ENCODE measurements at places on chromosomes 5 and 9.

GRCh38 chr9:18666986-18667772, 193.2 kb downstream of the ADAMTSL1 start:
- no peak for DNase-seq

DNA sequence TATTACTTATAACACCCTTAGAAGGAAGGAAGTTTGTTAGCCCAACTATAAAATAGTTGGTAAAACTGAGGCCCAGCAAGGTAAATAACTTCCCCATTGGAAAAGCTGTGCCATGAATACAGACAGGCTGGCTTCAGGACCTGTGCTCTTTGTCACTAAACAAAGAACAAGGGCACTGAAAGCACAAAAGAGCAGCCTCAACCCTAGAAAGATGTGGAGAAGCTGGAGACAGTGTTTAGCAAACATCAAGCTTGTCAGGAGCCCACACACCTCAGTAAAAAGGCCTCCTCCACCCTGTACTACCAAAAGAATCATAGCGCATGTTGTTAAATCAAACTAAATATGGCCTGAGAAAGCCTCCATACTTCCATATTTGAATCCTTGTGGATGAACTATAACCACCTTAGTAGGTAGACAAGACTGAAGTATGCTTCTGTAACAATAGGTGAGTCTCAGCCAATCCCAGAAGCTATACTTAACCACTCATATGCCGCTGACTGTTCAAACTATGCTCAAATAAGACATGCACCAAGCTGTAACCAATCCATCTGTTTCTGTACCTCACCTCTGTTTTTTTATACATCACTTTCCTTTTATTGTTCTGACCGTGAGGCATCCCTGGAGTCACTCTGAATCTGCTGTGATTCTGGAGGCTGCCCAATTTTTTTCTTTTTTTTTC, 18.4 kb upstream of the SCGB3A2 start:
- no peak for DNase-seq

- no peak for DNase-seq
Measured at GRCh38 chr5:3349704-3350565, 245.7 kb upstream of the IRX1 start.

DNA sequence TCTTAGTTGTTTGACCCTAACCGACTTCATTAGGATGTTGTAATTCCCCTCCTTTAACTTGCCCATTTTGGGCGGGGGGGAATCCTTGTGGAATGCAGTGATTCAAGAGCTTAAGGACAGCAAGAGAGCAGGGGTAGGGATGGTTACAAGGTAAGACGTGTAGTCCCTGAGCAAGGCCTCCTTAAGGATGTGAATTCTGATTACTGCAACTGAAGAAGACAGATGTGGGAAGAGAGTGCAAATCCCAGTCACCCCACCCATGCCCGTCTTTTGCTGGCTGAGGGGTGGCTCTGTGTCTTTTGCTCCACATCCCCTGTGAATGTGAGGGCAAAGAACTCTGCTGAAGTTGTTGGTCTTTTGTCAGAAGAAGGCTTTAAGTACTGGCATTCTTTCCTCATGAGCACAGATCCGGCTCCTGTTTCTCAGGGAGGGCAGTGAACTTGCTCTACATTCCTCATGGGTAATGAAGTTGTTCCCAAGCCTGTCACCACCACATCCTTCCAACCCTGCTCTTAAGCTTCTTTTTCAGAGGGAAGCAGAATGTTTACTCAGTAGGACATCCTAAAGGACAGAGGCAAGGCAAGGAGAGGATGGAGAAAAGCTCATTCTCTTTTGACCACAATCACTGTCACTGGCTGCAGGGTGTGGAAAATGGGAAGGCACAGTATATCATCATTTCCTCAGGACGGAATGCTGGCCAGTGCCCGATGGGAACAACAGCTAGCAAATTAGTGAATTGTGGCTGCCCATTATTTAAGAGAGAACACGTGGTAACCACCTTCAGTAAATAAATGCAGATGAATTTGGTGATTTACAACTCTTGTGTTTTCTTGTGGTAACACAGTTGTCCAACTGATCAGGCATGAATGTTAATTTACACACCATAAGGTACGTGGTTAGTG, 61.5 kb downstream of the RAI14 start:
- no peak for DNase-seq

DNA sequence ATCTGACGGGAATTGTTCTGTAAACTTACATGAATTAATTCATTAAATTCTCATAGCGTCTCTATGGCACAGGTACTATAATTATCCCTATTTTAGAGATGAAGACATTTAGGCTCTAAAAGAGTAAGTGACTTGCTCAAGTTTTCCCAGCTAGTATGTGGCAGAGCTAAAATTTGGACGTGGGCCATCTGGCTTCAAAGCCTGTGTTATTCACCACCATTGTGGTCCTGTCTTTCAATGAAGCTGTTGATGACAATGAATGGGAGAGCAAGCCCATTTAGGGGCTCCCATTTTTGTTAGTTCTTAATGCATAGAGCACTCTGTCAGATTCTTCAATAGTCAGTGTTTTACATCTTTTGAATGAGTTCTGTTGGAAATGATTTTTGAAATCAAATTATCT, 236.0 kb upstream of the CD180 start:
- no peak for DNase-seq

GRCh38 chr9:121220996-121221663, 19.5 kb upstream of the RAB14 start:
- no peak for DNase-seq

GRCh38 chr5:149941795-149942194, 2.8 kb downstream of the PDE6A start:
- no peak for DNase-seq

DNA sequence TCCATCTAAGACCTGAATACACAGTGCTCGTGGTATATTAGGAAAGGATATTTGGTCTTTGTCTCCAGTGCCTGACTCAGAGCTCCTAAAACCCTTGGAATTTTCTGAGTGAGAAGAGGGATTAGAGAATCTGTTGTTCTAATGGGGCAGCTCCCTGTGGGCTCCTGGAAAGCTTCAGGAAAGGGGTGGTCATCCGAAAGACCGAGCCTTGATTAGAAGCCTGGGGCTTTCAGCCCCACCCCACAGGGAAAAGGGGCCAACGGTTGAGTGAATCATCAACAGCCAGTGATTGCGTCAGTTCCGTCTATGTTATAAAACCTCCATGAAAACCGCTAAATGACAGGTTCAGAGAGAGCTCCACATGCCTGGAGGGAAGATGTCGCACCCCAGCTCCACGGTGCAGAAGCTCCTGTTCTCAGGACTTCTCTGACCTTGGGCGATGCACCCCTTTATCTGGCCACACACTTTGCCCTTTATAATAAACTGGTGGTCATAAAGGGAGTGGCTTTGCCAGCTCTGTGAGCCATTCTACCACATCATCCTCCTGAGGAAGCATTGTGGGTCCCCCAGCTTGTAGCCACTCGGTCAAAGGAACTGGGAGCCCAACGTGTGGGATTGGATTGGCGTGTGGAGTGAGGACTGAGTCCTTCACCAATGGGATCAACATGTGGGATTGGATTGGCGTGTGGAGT, 71.0 kb upstream of the ICE1 start:
- no peak for DNase-seq

- no peak for DNase-seq
Measured at GRCh38 chr5:52743012-52743411, 44.7 kb upstream of the ITGA1 start.

GRCh38 chr5:113273948-113274347, 160.8 kb downstream of the TSSK1B start:
- DNase-seq, result no peak

GRCh38 chr5:132235340-132235739, 7.7 kb upstream of the P4HA2 start:
- no peak for DNase-seq

- no peak for DNase-seq
Measured at GRCh38 chr9:106421772-106422171, 441.2 kb upstream of the ZNF462 start.

DNA sequence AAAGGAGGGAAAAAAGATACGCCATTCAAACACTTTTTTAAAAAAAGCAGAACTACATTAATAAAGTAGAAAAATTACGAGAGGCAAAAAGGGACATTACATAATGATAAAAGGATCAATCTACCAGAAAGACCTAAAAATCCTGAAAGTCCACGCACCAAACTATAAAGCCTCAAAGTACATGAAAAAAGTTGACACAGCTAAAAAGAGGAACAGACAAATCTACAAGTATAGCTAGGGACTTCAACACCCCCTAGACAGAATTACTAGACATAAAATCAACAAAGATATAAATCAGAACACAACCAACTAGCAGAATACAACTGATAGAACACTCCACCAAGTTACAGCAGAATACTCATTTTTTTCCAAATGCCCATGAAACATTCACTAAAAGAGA, 11.1 kb downstream of the CAMSAP1 start:
- DNase-seq, result no peak

DNA sequence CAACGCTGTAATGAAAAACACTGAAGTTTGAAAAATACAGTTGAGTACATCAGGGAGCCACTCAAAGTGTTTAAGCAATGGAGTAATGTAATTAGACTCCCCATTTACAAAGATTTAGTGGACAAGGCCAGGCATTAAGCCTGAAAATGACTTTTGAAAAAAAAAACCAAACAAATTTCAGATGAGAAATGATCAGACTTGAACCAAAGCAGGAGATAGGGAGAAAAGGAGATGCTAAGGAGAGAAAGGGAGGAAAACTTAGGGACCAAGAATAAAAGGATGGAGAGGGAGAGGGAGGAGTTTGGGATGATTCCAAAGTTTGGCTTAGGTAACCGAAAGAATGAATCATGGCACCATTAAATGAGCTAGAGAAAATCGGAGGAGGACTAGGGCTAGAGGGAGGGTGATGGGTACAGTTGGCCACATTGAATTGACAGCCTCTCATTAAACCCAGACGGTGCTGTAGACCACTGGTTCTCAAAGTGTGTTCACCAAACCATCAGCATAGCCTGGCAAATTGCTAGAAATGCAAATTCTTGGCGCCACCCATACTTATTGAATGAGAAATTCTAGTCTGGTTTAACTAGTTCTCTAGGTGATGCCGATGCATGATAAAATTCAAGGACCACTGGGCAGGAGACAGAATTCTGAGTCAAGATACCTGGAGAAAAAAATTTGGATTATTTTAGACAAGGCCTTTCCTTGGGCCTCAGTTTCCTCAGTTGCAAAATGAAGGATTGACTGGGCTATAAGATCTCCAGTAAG, 6.2 kb upstream of the CPEB4 start:
- no peak for DNase-seq

DNA sequence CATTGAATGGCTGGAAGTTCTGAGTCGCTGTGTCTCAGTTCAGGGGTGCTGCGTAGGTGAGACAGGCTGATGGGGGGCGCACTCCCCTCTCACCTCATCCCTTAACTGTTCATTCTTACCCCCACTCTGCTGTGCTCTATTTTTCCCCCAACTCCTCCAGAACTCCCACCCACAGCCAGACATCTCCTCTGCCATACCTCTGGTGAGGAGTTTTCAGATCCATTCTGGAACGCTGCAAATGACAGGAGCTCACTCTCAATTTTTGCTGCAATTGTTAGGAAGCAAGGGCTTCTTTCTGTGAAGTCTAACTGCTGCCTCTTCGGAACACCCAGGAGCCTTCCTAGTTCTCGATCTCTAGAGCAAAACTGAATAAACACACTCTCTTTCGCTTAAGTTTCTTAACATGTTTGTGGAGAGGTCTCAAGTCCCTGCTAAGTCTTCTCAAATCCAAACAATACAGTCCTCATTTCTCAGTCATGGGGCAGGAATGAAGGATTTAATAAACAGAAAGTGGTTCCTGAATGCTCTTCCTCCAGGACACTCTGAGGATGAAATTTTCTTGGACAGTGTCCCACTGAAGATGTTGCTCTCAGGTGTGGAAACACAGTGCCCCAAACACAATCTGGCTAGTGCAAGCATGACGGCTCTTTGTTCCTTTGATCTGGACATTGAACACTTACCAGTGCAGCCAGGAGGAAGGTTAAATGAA, 387.7 kb downstream of the KDM4C start:
- no peak for DNase-seq
